ENCODE measurements at places on chromosomes 12 and 14.

DNA sequence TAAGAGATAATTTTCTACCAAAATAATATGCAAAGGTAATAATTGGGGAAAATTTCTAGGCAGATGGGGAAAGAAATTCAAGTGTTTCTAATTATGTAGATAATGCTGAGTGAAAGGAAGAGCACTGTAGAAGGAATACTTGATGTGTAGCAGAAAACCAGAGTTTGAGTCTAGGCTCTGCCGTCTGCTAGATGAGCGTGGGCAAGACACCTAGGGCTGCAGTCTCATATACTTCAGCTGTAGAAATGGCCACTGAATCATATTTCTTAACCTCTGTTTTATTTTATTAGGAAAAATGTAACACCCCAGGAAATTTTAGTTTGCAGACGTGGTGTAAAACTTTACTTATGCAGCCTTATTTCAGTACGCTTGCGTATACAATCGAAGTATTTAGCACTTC is 59.8 kb upstream of the SLC38A2 start:
- DNase-seq, result no peak

DNA sequence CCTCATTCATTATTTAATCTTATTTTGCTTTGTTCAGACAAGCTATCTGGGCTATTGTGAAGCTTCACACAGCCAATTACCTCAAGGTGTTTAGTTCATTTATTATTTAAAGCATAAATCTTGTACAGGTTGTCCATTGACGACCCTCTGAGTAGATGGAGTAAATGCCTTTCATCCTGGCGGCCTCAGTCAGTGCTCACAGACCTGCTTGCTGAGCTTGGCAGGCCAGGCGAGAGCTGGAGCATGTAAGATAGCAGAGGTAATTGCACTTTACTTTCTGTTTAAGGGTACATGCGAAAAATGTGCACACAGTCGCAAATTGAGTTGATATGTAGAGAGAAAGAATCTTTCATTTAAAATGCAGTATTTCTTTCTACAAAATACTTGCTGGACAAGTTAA is 224.4 kb downstream of the NPAS3 start:
- no peak for DNase-seq

DNA sequence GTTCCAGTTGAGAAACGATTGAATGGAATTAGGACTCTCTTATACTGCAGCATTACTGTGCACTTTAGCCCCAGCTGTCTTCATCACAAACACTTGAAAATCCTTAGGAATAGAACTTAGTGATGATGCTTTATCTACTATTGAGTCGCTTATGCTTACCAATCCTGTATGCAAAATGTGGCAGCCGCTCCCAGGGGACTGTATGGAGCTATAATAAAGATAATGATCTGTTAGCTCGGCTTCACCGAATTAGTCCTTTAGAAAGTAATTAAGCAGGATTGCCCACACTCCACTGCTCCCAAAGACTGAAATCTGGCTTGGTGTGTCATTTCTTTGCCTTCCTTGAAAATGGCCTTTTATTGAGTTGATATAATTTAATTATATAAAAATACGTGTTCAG is 10.6 kb downstream of the EML1 start:
- no peak for DNase-seq

GRCh38 chr12:12011880-12012260 is 58.9 kb upstream of the BCL2L14 start:
- no peak for DNase-seq

DNA sequence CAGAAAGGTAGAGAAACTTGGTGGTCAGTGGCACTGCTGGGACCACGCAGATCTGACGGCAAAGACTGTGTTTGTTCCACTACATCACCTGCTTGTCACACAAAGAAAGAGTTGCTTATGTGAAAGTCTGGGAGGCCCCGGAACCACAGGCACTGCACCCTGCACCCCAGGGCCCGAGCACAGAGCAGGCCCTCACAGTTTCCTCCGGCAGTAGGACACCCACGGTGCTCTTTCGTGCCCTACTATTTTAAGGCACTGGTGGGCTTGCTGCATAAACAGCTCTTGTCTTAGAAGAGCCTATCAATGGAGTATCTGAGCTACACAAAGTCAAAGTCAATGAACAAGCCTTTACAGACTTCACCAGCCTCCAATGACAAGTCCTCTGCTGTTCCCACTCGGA is 8.0 kb downstream of the LGMN start:
- DNase-seq, result no peak

DNA sequence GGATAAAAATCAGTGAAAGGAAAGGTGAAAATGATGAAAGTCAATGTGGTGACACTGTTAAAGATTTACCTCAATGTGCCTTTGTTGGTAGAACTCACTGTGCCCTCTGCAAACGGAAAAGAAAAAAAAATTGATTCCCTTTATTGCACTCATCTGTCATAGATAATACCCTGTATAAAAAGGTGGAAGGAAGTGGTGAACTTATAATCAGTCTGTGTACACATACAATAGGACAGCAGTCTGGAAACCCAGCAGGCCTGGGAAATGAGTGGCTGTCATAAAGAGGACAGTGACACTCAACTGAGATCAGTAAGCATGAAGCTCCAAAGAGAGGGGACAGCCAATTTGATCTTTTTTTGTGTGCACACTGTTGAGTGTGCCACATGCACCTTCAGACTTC is 364.7 kb downstream of the NOVA1 start:
- DNase-seq, result no peak
